Left kidney (tissue), 8 donors: ENCODE measurements at places on chromosomes 16 and 17.

DNA sequence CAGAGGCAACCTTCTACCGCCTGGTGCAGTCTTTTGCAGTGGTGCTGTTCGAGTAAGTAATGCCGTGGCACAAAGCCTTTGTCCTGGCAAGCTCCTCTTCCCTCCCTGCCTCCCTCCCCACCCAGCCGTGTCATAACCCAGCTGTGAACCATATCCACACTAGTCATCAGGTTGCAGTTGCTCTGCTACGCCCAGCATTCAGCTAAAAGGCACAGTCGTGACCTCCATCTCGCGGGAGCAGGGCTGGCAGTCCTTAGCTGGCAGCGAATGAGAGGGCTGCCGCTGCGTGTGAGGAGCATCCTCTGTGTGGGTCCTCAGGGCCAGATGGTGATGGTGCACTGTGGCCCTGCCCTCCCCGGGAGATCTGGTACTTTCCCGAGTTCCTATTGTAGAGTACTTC lies 39.3 kb downstream of the CIBAR2 start:
- DNase-seq: no peak

DNA sequence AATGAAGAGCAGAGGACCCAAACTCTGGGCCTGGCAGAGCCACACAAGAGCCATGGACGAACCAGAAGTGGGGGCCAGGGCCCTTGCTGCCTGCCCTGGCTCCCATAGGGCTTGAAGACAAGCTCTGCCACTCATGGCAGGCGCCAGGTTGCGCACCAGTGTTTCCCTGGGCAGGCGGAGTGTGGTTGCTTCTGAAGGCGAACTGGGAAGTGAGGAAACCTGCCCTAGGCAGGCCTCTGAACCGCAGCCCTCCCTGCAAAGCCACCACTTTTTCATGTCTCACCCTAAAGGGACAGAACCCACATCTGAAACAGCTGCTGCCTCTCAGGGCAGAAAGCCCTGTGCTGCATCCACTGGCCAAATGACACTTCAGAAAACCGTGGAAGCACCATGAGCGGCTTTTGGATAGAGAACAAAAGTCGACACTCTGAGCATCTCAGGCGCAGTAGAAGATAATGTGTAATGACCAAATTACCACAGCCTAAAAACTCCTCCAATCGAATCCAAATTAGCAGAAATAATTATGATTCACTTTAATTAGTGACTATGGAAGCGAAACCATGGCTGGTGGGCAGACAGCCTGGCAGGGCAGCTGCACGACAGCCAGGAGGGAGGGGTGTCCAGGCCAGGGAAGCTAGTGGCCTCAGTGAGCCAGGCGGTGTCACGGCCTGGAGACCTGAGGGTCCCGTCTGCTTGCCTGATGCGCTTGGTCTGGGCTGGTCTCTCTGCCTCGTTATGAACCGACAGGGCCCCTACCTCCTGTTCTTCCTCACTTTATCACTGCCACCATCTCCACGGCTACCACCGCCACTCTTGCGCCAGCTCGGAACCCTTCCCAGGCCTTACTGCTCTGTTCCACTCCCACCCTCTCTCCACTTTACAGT lies 59.1 kb downstream of the PRMT7 start:
- no peak for DNase-seq

DNA sequence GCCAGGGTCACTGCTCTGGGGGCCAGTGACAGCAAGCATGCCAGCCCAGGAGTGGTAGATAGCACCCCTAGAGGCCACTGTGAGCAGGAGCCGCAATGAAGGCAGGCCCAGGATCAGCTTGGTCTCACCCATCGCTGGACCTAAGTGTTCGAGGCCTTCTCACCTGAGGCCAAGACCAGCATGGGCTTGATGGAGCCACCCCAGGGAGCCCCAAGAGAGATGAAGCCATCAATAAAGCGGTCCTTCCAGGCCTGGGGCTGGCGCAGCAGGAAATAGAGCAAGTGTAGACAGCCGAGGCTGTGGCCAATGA lies 1.8 kb downstream of the LCAT start:
- no peak for DNase-seq

GRCh38 chr16:48057048-48057447 lies 98.7 kb downstream of the ABCC12 start:
- DNase-seq: no peak

- DNase-seq: no peak
Observed at GRCh38 chr16:83517398-83517797, 290.4 kb upstream of the HSBP1 start.

DNA sequence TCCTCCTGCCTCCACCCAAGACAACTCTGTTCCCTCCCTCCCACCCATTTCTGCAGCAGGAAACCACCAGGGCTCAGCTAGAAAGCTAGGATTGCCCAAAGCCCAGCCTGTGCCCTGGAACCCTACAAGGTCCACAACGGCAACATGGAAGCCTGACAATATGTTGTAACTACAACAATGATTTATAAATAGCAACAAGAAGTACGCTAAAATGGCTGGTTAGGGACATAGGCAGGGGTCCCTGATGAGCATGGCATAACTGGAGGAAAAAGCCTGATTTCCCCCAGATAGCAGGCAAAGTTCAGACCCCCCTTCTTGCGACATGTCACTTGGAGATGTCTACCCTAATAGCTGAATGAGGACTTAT lies 6.6 kb downstream of the ST3GAL2 start:
- no peak for DNase-seq

DNA sequence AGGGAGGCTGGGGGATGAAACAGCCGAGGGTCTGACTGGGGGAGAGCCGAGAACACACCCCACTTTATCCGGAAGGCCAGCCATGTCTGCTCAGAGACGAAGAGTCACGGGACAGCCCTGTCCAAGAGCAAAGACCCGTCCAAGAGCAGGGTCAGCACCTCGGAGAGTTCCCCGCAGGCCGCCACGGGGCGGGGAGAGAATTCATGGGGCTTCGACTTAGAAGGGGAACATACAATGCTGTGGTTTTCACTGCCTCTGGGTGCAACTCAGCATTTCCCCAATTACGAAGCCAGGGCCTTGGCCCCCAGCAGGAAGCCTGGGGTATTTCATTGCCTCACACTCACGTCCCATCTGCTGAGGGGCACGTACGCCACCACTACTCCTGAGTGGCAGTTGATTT lies 59.3 kb downstream of the JPH3 start:
- DNase-seq: peak; percentile 66

DNA sequence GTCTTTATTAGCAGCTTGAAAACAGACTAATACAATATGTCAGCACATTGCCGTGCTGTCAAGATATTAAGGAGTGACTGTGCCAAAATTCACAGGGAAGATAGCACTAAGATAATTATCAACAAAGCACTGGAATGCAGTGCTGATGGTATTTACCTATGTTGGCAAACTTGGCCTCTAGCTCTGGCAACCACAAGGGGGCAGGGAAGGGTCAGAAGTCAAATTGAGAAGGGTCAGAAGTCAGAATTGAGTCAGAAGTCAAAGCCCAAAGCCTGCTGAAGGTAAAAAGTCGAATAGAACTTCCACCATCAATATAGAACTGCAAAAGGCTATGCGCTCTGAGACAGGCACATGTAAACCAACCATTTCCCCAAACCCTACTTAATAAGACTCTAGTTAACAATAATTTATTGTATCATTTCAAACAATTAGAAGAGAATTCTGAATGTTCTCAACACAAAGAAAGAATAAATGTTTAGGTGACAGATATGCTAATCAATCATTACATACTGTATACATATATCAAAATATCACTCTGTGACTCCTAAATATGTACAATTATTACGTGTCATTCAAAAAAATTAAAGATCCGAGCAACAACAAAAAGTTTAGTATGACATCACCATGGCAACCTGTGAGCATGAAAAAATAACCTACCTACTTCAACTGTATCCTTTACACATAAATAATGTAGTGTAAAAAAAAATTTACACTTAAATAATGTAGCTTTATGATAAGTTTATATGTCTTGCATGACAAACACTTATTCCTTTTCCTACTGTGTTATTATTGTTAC lies 916.1 kb downstream of the KCNJ2 start:
- no peak for DNase-seq

GRCh38 chr16:88087517-88087877 lies 136.3 kb downstream of the BANP start:
- no peak for DNase-seq

- no peak for DNase-seq
Observed at GRCh38 chr16:80457871-80458270, 82.9 kb upstream of the DYNLRB2 start.

DNA sequence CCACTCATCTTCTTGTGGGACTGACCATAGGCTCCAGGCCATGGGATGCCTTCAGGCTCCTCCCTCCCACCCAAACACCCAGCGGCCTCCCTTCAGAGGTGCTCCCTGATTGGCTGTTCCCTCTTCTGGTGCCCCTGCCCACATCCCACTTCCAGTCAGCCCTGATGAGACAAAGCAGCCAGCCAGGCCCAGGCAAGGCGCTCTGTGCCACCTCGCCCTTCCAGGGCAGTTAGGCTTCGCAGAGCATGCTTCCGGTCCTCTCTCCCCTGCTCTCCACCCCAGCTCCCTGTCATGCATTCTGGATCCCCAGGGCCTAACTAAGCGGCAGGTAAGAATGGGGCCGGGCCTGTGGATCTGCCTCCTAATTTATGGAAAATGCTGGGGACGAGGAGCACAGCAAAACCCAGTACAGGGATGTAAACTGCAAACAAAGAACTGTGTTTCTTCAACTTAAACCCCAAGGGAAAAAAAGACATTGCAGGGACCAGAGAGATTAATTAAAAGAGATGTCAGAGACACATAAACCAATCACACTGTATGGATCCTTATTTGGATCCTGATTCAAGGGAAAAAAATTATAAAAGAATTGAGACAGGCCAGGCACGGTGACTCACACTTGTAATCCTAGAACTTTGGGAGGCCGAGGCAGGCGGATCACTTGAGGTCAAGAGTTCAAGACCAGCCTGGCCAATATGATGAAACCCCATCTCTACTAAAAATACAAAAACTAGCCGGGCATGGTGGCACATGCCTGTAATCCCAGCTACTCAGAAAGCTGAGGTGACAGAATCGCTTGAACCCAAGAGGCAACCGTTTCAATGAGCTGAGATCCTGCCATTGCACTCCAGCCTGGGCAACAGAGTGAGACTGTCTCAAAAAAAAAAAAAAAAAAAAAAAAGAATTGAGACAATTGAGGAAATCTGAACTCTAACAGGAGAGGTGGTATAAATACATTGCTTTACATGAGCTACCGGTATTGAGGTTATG lies 26.0 kb downstream of the ZDHHC7 start:
- no peak for DNase-seq

GRCh38 chr16:85428899-85429775 lies 184.0 kb upstream of the GSE1 start:
- DNase-seq: no peak

- DNase-seq: no peak
Observed at GRCh38 chr17:511833-512251, 159.2 kb upstream of the RPH3AL start.

- DNase-seq: no peak
Observed at GRCh38 chr17:46264456-46265198, 30.3 kb upstream of the LRRC37A start.

DNA sequence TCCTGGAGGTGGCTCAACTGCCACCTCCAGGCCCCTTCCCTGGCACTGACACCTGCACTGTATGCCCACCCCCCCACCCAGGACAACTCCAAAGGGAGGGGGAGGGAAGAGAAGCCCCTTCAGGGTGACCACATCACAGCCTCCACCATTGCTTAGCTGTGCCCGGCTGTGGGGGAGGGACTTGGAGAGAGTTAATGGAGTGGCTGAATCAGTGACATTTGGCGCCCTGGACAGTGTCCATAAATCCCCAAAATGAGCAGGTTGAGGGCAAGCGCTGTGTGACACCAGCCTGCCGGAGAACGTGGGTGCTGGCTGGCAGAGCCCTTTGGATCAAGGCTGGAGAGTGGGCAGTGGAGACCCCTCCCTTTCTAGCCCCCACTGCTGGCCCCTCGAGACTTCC lies 883 bp downstream of the USH1G start:
- no peak for DNase-seq

DNA sequence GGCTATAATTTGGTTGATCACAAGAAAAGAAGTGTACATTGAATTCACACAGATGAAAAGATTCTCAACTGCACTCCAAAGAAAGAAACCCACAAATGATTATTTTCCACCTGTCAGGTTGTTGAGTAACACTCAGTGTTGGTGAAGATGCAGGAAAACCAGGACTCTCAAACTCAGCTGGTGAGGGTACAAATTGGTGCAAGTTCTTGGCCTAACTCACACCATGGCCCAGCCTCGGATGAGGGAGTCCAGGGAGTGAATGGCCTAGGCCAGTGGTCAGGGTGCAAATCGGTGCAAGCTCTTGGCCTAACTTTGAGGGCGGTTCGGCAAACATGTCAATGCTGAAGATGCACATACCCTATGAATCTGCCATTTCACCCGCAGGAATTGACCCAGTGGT lies 8.6 kb downstream of the SCNN1B start:
- no peak for DNase-seq
